Activated CD4-positive, alpha-beta T cell treated with anti-CD3 and anti-CD28 coated beads for 4 hours (primary cell): ENCODE measurements at places on chromosomes 5 and 9.

GRCh38 chr9:120768886-120769285, 24.3 kb downstream of the FBXW2 start:
- DNase-seq, result no peak

- DNase-seq, result no peak
These were observed 325.6 kb downstream of the PRELID2 start for GRCh38 chr5:145509336-145510136.

DNA sequence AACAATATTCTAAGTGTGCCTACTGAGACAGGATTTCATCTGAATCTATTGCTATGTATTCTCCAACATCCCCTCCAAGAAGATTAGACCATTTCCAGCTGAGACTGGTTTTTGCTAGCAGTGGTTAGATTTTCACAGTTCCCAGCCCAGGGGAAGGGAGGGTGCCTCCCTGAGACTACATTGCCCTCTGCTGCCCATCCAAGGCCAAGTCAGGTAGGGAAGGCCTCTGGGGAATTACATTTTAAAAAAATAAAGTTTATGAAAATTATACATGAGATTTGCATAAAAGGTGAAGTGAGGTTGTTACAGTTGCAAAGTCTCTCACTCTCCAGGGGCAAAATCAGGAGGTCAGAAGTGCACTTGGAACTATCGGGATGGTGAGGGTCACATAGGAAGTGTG, 28.0 kb upstream of the SYK start:
- no peak for DNase-seq

GRCh38 chr5:922436-923280, 30.0 kb downstream of the TRIP13 start:
- DNase-seq, result no peak

DNA sequence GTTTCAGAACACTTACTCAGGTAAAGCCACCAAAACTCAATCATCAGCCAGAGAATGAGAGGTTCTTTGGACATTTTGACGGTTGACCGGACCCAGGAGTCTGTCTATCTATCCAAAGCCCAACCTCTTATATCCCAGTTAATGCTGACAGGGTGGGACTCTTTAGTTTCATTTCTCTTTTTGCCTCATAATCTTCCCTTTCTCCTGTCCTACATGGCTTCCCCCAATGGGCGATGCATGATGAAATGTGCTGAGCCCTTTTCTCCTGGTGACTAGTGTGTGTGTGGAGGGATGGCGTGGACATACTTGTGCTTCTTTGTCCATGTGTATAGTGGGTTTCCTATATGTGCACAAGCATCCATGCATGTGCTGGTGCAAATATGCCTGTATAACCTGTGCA, at the start of gene TIMD4:
Gene TIMD4 (minus strand): TSS at position 102 of the 400 bp plus-strand sequence. CDS start 28 bp downstream, at position 74.
- no peak for DNase-seq

DNA sequence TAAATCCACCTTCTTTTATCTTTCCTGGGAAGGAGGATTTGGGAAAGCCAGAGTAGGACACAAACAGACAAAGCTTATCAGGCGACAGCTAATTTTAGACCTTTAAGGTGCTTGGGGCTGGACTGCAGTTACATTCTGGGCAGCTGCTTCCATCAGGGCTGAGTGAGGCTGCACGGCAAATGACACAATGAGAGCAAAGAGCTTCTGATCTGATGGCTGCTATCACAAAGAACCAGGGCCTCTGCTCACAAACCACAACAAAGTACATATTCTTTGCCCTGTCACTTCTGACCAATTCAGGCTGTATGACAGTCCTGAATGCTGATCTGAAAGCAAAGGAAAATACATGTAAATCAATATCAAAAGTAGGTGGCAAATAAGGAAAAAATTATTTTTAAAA, 93.1 kb downstream of the MRPS27 start:
- no peak for DNase-seq

DNA sequence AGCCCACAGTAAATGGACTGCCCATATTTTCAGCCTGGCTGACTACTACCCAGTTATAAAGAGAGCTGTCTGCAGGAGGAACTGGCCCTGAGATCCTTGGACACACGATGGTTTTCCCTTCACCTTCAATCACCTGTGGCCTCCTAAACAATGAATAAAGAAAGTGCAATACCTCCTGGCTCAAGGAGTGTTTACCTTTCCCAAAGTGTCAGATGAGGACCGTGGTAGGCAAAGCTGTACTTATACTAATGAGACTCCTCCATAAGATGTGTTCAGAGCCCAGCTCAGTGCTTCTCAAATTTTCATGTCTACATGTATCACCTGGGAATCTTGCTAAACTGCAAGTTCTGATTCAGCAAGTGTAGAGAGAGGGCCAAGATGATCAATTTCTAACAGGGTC, 284.5 kb upstream of the VLDLR start:
- no peak for DNase-seq
